ENCODE measurements at places on chromosomes 3 and 15.

- H3K4me1 ChIP-seq, result peaks cover 5% of the 10 kb centered on the region
- H3K27me3 ChIP-seq, result no peaks in the 10 kb centered on the region
- no peak overlapping the region for H3K4me3 ChIP-seq
- no peak overlapping the region for H3K27ac ChIP-seq
Measured at GRCh38 chr3:45016916-45017315, 9.2 kb upstream of the CLEC3B start.

GRCh38 chr3:150391161-150391560 is 16.9 kb upstream of the TSC22D2 start:
- no peak overlapping the region for H3K27ac ChIP-seq
- H3K4me1 ChIP-seq, result peaks cover 9% of the 10 kb centered on the region
- H3K27me3 ChIP-seq, result no peaks in the 10 kb centered on the region
- no peaks in the 10 kb centered on the region for H3K36me3 ChIP-seq
- H3K4me3 ChIP-seq, result no peak overlapping the region

DNA sequence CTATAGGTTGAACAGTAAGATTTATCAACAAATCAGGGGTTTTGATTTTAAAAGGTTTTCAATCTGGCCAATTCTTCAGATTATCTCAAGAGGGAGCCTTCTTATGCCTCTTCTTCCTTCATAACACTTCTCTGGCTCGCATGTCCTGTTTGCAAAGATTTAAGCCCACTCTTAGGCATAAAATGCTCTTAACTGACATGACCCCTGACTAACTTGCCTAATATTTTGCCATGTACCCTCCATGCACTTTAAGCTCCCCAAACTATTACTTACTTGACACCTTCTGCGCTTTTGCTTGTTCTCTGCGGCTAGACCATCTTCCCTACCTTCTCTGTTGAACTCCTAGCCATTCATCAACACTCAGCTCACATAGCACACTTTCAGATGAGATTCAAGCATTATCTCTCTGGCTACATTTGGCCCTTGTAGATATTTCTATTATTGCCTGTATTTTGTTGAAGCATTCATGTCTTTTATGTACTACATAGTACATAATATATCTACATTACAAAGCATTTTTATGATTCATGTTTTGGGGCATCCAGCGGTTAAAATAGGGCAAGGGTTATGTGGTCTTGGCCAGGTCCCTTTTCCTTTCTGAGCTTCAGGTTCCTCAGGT is 1.0 kb upstream of the ARIH1 start:
- peaks cover 7% of the 10 kb centered on the region for H3K4me1 ChIP-seq
- no peaks in the 10 kb centered on the region for H3K36me3 ChIP-seq
- peak; percentile 5 for DNase-seq
- peak overlapping the region; percentile 94 for H3K27ac ChIP-seq

DNA sequence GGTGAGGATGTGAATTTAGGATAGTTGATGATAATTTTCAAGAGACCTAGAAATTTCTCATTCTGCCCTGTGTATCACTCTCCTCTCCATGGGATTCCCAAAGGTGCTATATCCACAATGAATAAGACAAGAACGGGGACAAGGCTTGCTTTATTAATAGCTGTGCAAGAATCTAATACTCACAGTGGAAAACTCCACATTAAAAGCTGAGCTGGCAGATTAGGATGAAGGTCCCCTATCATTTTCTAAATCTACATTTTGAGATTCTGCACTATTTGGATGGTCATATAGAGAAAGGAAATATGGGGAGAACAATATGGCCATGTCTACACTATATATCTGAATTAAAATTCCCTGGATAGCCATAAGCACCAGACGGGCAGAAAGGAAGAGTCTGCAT is 411.0 kb upstream of the TGFBR2 start:
- H3K27ac ChIP-seq, result no peak overlapping the region
- no peaks in the 10 kb centered on the region for H3K36me3 ChIP-seq
- no peak for DNase-seq
- no peaks in the 10 kb centered on the region for H3K27me3 ChIP-seq
- no peak overlapping the region for H3K4me3 ChIP-seq
- no peaks in the 10 kb centered on the region for H3K4me1 ChIP-seq

DNA sequence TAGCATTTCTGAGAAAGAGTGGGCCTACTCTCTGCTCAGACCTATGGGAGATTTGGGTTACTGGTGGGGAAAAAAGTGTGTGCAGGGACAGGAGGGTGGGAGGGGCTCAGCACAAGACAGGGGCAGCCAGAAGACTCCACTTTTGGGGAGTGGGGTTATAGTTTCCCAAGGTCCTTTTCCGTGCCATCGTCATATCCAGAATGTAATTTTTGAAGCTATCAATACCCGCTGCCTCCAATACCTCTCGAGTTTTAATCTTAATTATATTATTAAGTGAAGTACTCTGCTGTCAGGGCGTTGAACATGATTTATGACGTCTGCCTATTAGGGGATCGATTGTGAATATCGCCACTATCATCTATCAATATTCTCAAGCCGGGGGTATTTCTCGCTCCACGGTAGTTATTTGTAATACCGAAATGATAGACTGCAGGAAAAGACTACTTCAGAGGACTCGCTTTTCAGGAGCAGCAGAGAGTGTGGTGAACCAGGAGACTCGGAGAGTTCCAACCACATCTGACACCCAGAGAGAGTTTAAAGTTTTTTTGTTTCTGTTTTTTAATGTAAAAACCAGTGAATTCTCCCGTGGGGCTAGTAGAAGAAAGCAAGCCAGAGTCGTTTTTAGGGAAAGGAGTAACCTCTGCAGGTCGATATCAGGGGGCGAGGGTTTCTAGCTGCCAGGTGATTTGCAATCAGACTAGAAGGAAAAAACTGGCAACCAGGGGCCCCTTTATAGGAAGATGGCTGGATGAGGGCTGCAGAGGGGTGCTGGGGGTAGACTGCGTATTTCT is 20.6 kb downstream of the NR2F2 start:
- no peak overlapping the region for H3K27ac ChIP-seq
- no peaks in the 10 kb centered on the region for H3K4me1 ChIP-seq
- H3K27me3 ChIP-seq, result peaks cover 9% of the 10 kb centered on the region
- no peak for DNase-seq
- H3K36me3 ChIP-seq, result no peaks in the 10 kb centered on the region

DNA sequence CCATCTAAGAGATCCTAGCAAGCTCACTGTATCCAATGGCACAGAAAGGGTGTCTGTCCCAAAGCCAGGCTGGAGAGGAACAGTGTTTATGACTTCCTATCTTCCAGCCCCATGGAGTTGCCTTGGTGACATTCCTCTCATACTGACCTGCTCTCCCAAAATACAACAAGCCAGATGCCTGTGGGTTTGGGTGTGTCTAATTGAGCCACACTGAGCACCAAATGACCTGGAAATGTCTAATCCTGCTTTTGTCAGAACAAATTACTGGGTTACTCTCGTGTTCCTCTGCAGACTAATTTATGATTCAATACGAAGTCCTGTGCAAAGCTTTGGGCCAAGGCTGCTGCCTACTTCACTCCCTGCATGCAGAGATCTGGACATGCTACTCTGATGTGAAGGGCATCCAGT is 98.1 kb upstream of the STRIT1 start:
- DNase-seq, result no peak
- no peaks in the 10 kb centered on the region for H3K36me3 ChIP-seq
- no peaks in the 10 kb centered on the region for H3K4me1 ChIP-seq
- no peak overlapping the region for H3K27ac ChIP-seq
- H3K4me3 ChIP-seq, result no peak overlapping the region
- no peaks in the 10 kb centered on the region for H3K27me3 ChIP-seq

DNA sequence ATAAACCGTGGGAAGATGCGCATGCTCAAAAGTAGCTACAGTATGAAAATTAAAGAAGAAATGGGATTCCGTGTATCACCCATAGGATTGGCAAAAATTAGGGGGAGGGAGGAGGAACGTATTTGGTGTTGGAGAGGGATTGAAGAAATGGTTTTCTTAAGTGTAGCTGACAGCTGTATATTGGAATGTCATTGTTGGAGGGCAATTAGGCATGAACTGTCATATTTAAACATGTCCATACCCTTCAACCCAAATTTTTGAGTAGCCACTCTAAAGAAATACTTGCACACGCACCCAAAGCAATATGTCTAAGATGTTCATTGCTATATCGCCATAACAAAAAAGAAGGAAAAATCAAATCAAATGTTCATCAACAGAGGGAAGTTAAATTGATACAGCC is 144.7 kb downstream of the TLE3 start:
- H3K27me3 ChIP-seq, result no peaks in the 10 kb centered on the region
- no peak overlapping the region for H3K27ac ChIP-seq
- no peaks in the 10 kb centered on the region for H3K36me3 ChIP-seq
- no peak overlapping the region for H3K4me3 ChIP-seq
- no peak for DNase-seq

DNA sequence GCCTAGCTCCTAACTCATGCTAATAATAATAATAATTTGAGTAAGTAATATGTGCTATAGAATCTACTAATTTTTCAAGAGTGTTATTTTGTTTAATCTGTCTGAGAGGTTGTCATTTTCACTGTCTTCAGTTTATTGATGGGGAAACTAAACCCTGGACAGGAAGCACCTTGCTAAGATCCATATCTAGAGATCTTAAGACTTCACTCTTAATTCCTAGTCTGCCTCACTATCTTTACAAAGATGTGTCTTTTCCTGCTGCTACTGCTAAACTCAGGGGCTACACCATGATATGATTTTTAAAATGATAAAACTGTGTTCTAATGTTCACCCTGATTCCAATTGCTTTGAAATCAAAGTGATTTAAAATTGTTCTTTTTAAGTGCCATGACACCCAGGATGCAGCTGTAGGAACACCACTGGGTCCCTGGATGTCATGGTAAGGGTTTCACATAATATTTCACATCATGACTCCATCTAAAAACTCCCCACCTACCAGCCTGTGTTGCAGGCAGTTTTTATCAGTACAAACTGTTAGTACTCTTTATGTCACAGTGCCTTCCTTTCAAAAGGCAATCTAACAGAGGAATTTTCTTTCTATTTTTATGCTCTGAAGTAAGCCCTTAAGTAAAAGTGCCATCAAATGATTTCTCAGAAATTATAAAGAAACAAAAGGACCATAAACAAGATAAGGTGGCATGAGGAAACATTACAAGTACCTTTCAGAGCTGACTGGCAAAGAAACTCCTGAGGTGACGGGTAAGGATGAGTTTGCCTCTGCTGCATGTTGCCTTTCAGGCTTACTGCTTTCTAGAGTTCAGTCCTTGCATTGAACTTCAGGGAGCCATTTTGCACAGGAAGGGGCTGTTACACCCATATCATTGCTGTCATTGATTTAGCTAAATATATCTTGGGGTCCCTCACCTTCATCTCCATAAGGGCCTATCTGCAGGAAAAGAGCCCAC is 160.1 kb upstream of the SATB1 start:
- no peaks in the 10 kb centered on the region for H3K36me3 ChIP-seq
- H3K27me3 ChIP-seq, result no peaks in the 10 kb centered on the region
- H3K4me1 ChIP-seq, result no peaks in the 10 kb centered on the region
- H3K27ac ChIP-seq, result no peak overlapping the region
- no peak for DNase-seq
- no peak overlapping the region for H3K4me3 ChIP-seq

- H3K27ac ChIP-seq, result no peak overlapping the region
- H3K27me3 ChIP-seq, result no peaks in the 10 kb centered on the region
- H3K36me3 ChIP-seq, result no peaks in the 10 kb centered on the region
- H3K4me3 ChIP-seq, result no peak overlapping the region
- DNase-seq, result no peak
Measured at GRCh38 chr15:32669896-32670611, 28.5 kb downstream of the SCG5 start.

DNA sequence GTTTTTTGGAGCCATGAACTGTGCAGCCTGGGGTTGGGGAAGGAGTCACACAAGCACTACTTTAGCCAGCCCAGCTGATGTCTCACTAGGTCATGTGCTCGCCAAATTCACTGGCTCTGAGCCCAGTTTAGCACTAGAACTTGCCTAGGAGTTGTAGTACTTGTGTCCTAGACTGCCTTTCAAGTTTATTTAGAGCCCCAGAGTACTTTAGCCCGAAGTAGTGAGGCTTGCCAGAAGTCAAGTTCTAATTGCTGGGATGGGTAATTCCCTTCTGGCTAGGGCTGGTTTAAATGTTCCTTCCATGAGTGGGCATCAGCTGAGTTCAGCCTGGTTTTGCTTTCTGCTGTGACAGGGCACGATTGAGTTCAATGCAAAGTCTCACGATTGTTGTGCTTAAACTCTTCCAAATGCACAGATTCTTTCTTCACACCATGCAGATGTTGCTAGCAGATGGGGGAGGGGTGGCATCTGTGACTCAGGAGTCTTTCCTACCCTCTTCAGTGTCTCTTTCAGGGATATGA is 228.2 kb upstream of the ZPLD1 start:
- H3K27me3 ChIP-seq, result no peaks in the 10 kb centered on the region
- no peak overlapping the region for H3K4me3 ChIP-seq
- no peak overlapping the region for H3K27ac ChIP-seq
- DNase-seq, result no peak
- no peaks in the 10 kb centered on the region for H3K36me3 ChIP-seq
- H3K4me1 ChIP-seq, result no peaks in the 10 kb centered on the region

DNA sequence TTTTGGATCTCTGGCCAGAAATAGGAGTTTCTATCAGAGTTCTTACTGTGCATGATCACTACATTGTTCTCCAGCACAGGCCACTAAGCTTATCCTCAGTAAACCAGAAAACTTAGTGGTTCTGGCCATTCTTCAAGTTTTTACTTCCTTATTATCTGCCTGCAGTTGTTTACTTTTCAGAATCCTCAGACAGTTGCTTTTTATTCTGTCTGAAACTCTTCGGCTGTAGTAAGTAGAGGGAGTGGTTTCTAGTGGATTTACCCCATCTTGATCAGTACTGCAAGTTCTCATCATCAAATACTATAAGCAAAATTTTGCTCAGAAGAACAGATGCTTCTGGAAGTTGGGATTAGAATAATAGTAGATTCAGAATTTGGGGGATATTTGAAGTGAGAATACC is 193.0 kb upstream of the RARB start:
- no peaks in the 10 kb centered on the region for H3K36me3 ChIP-seq
- no peak for DNase-seq
- no peak overlapping the region for H3K4me3 ChIP-seq
- H3K27ac ChIP-seq, result no peak overlapping the region
- no peaks in the 10 kb centered on the region for H3K27me3 ChIP-seq
- H3K4me1 ChIP-seq, result no peaks in the 10 kb centered on the region

Measured in GM12878 (cell line).